ENCODE measurements at places on chromosomes 1 and 21. TPM values are rescaled to one million over a fixed set of nuclear protein-coding genes. Genes with fewer than 3 reads are reported as not detected.

DNA sequence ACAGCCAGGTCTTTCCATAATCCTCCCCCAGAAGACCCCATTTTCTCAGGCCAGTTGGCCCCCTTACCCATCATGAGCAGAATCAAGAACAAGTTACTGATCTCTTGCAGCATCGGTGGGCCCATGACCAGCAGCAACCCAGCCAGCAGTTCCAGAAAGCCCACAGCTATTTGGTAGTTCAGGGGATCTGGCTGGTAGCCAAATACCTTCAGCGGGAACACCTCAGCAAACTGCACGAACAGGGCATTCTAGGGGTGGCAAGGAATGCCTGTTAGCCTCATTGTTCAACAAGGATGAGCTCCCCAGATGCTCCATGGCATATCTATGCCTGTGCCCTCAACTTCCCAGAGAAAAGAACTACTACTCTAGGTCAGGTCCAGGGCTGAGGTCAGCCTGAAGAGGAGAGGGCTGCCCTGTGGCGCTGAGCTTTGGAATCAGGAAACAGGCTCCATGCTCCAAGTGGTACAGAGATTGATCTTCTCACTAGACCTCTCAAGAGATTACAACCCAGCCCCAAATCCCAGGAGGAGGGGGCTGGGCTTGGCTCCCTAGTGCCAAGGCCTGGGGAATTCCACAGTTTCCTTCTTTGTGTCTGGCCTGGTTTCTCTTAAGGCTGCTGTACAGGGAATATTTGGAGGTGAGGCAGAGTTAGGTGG is 1.3 kb downstream of the TMEM35B start:
- peak; percentile 20 for DNase-seq

The CFAP298 gene
- 75.3 TPM for total RNA-seq

GRCh38 chr1:41013796-41014195 is 7.7 kb downstream of the SLFNL1 start:
- no peak for DNase-seq

- no peak for DNase-seq
Observed at GRCh38 chr1:231265379-231265778, 24.4 kb downstream of the GNPAT start.

GRCh38 chr1:40789661-40790430 is 6.3 kb downstream of the KCNQ4 start:
- DNase-seq: no peak

DNA sequence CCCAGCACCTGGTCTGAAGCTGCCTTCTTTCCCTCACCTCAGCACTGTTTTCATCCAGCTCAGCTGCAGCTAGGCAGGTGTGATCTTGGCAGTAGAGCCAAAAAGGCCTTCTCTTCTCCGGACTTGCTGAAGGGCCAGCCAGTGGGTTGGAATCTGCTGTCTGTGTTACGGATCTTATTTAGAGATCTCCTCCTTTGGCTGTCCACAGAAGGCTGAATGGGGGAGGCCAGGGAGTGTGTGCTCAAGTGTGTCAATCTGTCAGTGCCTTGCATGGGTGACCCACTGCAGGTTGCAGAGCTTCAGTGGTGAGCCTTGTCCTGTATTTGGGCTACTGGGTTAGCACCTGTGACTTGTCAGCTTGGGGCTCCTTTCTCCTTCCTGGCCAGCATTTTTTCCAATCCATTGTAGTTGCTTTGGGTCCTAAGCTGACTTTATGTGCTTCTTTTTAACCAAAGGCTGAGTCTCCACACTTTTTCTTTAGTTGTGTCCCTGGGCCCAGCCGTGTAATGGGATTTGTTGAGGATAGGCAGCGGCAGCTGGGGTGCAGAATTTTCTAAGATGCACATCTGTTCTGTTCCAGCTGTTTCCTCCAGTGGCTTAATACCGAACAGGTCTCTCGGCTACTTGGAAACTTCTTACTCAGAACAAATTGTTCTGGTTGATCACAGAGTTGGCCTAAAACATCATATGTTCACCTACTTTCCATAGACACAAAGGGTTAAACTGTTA is 126.8 kb downstream of the PEX14 start:
- no peak for DNase-seq

DNA sequence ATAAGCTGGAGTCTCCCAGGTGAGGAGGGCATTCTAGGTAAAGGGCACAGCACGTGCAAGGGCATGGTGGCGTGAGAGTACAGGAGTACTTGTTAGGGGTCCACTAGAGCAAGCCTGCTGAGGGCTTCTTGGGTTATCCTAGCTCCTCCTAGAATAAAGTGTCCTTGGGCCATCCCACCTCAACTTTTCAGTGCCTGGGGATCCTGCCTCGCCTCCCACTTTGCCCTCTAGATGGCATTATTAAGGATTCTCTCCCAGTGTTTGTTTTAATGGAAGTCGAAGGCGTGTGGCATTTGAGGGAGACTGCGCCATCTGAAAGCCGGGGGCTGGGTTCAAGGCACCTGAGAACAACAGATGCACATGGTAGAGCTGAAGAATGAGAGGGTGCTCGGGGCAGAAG is 74.5 kb upstream of the SELENON start:
- DNase-seq: no peak

- DNase-seq: no peak
Observed at GRCh38 chr1:22319608-22320007, 132.0 kb upstream of the ZBTB40 start.

The OSCP1 gene
- 4.2 TPM for total RNA-seq

DNA sequence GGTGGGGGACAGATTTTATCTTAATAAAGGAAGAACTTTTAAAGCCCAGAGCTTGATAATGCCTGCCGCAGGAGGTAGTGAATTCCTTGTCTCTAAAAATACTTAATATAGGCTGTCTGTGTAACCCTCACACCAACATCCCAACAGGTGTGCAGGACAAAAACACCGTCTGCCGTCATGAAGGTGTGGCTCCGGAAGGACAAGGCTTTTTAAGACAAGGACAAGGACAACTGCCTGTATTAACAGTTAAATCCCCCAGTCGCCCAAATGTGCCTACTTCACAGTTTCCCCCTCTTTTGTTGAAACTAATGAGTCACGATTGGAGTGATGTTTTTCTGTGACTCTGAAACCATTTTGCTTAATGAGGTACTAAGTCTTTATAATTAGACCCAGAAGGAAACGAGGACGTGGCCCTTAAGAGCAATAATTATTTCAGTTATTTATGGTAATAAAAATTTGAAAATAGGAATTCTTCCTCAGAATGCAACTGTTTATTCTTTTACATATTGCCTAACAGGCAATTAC is 27.3 kb upstream of the SPATA6 start:
- no peak for DNase-seq

DNA sequence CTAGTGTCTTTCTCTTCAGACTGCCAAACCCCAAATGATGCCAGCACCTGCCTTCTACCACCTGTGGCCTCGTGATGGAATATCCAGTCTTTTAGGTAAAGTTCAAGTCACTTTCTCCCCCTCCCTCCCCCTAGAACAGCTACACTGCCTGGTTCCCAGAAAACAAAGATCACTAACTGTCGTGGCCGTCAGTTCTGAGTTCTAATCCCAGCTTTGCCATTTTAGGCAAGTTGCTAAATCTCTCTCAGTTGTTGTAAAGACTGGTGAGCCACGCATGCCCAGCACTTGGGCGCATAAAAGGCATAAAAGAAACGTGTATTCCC is 648 bp upstream of the TRAPPC3 start:
- DNase-seq: no peak

The TMEM240 gene
- not detected for total RNA-seq

GRCh38 chr1:69661686-69662085 is 94.0 kb downstream of the LRRC7 start:
- no peak for DNase-seq

The PRKAA2 gene
- total RNA-seq: 2.0 TPM

The TUT4 gene
- 12.7 TPM for total RNA-seq

GRCh38 chr1:157773493-157774350 is 3.2 kb downstream of the FCRL2 start:
- no peak for DNase-seq

Data from M059J (cell line).